WERI-Rb-1 (cell line): ENCODE measurements at places on chromosomes 7 and 10.
A peak's percentile ranks its signal among the peaks of the same experiment; 100 is the strongest.

GRCh38 chr7:111424768-111425167 is 137.5 kb downstream of the IMMP2L start:
- no peak for DNase-seq

DNA sequence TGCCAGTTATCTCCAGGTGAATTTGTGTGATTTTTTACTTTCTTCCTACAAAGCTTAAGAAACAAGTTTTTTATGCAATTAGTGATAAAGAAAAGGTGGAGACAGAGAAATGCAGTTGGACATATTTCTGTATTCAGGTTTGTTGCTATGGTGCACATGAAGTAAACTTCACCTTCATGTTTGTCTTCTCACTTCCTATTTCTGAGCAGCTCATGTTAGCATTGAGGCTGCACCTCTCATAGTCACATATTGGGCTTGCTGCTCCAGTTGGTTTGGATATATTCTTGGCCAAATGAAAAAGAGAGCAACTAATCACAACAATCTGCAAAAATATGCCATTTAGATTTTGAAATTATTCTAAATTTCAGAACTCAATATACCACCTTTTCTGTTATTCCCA is 475.6 kb upstream of the ZWINT start:
- no peak for DNase-seq

GRCh38 chr10:34804306-34804705 is 10.8 kb downstream of the PARD3 start:
- DNase-seq, result no peak

GRCh38 chr7:118312966-118313365 is 88.5 kb downstream of the ANKRD7 start:
- DNase-seq, result no peak

DNA sequence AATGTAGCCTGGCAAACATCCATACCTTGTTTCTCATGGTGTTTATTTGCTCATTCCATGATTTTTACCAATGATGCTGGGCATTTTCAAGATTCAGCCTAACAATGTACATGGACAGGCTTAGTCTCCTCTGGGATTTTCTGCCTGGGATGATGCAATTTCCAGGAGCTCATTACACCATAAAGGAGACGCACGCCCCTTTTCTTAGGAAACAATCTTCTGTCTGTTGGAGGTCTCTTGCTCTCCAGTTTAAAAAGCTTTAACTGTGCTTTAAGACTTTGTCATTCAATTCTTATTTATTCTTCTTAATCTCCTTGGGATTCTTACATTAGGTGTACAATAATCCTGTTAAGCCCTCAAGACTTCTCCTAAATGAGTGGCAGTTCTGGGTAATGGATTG is 150.3 kb upstream of the NRP1 start:
- DNase-seq, result no peak

- no peak for DNase-seq
These were observed 32.1 kb downstream of the CREB3L2 start for GRCh38 chr7:137969828-137970227.

DNA sequence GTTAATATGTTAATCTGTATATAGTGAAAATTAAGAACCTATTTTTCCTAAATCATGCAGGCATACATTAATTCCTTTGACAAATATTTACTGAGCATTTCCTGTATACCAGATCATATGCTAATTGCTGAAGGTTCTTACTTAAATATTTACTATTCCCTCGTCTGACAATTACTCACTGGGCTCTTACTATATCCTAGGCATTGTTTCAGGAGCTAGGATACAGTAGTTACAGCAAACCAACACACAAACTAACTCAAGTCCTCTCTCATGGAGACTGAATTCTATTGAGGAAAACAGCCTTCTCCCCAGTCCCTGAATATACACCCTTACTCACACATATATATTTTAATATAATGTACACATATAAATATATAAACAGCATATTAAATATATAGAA is 786.0 kb downstream of the NRG3 start:
- DNase-seq, result no peak

GRCh38 chr10:59651902-59652301 is 57.7 kb downstream of the SLC16A9 start:
- DNase-seq, result no peak

DNA sequence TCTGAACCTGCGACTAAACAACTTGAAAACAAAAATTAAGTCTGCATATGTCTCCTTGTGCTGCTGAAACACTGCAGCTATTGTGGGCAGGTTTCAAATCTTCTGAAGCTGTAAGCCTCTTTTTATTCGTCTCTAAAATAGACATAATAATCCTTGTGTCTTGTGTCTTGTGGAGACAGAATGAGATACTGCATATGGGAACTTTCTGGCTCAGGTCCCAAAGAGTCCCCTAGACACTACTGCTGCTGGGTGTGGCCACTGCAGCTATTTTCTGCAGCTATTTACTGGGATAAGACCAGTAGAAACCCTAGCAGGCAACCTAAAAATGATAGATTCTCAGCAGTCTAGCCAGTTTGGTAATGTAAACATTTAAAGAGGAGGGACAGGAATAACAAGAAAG is 252.0 kb downstream of the ELMO1 start:
- DNase-seq, result no peak

DNA sequence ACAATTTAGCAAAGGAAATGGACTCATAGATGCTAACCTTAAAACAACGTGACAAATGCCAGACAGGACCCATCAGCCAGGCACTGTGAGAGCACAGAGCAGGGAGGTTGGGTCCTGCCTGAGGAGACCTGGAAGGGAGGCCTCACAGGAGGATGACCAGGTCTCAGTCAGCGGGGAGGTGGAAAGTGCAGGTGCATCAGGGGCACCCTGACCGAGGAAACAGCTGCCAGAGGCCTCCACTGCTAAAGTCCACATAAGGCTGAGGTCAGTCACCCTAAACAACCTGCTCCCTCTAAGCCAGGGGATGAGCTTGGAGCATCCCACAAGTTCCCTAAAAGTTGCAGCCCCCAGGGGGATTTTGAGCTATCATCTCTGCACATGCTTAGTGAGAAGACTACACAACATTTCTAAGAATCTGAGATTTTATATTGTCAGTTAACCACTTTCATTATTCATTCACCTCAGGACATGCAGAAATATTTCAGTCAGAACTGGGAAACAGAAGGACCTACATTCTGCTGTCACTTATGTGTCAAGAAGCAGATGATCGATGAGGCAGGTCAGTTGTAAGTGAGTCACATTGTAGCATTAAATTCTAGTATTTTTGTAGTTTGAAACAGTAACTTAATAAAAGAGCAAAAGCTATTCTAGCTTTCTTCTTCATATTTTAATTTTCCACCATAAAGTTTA is 157.6 kb upstream of the LANCL2 start:
- no peak for DNase-seq

- peak; percentile 10 for DNase-seq
These were observed 277.8 kb upstream of the NEBL start for GRCh38 chr10:21174715-21175495.

DNA sequence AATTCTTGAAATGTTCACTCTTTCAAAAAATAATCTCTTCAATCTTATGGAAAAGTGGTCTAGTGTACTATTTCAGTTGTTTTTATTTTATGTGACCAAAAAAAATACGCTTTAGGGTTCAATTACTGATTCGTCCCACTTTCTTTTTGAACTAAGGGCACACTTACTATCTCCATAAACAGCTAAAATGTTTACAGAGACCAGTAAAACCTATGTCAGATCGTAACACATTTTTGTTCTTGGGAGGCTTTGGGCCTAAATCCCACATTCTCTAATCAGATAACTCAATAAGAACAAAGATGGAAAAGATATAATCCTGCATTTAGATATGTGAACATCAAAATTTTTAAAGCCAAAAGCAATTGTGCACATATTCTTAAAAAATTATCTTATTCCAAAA is 29.8 kb upstream of the EPC1 start:
- no peak for DNase-seq

GRCh38 chr7:140981951-140982350 is 32.8 kb downstream of the MRPS33 start:
- DNase-seq, result no peak

DNA sequence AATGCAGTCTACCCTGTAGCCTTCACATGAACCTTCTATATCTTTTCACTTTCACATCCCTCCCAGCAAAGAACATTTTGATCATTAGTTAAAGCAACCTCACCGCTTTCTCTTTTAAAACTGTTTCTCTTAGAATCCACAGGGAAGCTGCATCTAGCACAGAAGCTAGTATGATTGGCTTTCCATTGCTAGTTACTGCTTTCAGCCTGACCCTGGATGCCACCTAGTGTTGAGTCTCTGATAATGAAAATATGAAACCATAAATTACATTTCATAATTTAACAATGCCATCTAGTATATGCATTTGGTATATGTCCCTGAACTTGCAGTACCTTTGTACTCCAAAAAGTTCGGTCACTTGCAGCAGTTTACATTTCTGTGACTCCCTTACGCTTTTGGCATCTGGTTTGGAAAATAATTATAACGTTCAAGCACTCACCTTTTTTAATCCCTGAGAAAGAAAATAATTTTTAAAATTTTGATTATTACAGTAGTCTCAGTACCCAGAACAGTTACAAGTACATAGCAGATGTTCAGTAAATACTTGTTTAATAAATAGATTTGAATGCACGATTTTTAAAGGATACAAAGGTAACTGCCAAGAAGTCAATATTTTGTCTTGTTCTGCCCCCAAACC is 22.7 kb downstream of the CISD1 start:
- DNase-seq, result no peak

GRCh38 chr7:81478664-81479063 is 291.2 kb downstream of the HGF start:
- no peak for DNase-seq

DNA sequence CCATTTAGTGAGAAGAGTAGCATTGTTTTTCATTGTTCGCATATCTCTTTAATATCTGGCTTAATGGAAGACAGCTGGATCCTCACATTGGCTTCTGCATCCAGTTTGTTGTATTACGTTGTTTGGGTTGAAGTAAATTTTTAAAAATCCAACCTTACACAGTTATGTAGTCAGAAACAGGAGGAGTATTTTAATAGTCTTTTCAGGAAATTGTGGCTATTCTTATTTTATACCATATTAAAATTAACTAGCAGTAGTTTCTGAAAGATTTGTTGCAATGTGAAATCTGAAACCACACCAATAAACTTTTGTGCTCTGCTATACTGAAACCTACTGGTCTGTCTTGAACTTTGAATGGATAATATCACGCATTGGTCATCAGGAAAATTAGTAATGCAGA is 27.9 kb downstream of the MYPN start:
- DNase-seq, result no peak

DNA sequence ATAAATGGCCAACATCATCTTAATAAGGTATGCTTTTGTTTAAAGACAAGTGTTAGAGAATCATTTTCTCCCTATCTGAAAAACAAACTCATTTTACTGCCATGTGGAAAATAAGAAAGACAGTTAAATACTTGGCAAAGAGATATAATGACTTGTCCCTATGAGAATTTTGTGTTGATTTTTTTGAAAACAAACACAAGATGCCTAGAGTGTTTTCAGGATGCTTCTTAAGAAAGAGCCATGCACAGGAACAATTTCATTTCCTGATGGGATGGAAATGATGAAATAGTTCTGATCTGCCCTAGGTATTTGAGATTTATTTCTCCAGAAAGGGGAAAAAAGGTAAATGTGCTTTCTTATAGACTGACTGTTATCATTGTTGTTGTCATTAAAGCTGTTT is 237.5 kb upstream of the GNAI1 start:
- no peak for DNase-seq

- no peak for DNase-seq
These were observed 4.4 kb upstream of the VSTM4 start for GRCh38 chr10:49119746-49120145.

DNA sequence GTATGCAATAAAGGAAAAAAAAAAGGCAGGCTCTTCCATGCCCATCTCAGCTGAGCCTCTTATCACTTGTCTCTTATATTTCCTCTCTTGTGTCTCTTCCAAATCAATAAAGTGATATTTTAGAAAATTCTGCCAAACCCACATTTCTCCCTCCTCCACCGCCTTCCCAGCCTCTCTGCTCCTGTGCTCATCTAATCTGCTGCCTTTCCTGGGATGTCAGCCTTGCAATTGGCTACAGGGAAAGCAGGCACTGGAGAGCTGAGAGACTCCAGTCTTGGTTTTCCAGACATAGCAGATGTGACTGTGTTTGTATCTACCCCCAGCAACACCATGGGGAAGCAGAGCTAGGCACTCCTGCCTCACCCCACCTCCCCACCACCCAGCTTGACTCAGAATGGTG is 298.4 kb downstream of the KCNMA1 start:
- DNase-seq, result no peak

DNA sequence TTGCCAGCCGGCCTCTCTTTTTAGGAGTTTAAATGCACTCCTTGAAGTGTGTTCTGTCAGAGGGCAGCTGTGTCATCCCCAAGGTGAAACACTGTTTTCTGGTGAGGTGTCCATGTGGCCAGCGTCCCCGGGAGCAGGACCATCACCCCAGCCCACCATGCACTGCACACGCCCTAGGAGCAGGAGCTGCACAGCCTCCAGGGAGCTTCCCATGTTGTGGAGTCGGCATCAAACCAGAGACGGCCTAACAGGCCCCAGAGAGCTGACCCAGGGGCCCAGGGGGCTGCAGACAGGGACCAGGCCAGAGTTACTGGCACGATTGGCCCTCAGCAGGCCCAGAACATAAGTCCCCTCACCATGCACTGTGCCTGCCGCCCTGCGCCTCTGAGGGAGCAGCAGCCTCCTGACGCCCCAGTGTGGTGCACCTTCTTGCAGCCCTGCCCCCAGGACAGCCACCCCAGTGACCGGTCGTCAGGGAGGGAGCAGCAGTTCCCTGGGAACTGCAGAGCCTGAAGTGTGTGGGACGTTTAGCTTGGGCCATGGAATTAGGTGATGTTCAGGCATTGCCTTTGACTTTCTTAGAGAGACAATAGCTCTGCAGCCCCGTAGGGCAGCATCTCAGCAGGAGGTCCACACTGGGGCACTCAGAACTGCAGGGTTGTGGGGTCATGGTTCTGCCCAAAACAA is 97.9 kb downstream of the NKX6-2 start:
- no peak for DNase-seq

DNA sequence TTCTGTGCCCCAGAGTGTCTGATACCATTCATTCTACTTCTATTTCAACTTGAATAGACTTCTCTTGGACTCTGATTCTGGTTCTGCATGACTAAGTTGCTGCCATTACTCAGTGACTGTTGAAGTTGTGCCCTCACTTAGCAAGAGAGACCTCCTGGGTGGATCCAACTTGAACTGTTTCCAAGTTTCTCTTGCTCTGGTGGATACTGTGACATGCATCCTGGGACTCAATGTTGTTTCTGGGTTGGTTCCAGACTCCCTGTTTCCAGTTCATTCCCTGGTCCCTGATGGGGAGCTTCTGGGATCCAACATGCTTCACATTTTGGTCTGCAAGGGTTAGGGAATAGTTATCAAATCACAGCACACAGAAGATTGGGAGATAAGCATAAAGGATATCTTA is 26.2 kb upstream of the PRPF18 start:
- no peak for DNase-seq

GRCh38 chr7:83593921-83594475 is 54.9 kb downstream of the SEMA3E start:
- DNase-seq, result no peak
